MV-4-11 (cell line): ENCODE measurements at places on chromosomes 12 and 14.

DNA sequence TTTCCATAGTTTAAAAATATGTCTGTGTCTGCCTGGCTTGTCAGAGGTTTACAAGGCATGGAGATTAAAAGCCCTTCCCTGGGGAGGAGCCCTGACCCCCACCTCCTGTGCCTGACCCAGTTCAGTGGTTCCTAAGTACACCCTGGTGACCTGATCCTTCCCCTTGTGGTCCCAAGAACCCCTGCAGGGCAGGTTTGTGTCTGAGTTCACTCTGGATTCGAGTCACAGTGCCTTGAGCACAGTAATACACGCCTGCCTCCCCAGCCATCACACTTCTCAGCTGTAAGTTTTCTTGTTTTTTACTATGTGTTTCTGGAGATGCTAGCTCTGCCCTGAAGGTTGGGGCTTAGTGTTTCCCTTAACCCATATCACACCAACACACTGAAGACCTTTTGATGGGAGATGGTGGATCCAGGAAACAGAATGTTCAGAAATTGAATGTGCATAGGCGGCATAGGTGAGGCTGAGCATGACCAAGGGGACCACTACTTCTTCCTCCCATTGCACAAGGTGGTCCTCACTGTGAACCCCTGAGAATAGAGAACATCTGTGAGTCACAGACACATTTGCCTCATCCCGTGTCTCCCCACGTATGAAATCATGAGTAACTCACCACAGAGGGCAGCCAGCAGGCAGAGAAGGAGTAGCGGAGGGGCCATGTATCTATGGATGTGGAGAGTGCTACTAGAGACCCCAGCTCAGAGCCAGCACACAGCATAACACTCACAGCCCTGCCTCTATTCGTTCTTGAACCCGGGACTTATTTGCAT is 962.9 kb downstream of the TMEM121 start:
- DNase-seq, result no peak

DNA sequence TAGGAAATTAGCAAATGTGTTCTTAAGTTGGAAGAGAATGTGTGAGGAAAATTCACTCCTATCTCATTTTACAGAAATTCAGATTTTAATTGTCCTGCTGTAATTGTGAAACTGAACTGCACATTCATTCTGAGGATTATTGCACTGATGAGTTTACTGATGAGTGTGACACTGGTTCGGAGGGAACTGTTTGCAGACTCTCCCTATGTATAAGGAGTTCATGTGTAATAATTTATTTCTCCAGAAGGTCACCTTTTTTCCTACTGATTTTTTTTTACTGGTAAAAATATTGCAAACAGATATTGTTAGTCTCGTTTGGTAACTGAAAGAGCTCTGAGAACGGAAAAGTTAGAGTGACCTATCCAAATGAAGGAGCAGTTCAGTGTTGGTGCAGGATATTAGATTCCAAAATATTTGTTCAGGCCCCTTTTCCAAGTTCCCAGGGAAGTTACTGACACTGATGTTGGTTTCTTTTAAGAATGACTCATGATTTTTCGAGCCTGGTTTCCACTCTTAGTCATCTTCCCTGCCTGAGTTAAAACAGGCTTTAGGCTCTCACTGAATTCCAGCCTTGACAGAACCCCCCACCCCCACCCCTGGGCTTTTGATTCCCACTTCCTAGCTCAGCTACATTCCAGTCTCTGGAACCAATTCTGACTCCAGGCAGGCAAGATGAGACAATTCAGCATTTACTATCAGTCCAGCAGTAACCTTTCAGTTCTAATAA is 18.4 kb downstream of the ANO6 start:
- peak; percentile 43 for DNase-seq

GRCh38 chr12:130457215-130457614 is 119.5 kb downstream of the PIWIL1 start:
- no peak for DNase-seq

GRCh38 chr14:59464486-59465315 is 479 bp downstream of the GPR135 start:
- DNase-seq, result no peak

DNA sequence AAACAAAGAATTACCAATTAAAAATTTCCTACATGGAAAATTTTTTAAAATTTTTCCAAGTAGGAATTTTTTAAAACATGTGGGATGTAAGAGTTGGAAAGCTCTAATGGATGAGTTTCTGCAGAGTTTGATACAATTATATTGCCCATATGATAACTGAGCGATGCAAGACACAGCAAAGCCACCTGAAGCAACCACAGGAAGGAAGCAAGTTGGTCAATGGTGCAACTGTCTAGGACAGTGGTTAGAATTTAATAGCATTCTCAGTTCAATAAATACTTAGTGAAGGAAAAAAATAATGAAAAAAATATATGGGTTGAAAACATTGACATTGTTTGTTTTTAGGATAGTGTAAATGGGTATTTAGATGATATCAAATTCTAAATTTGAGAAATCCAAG is 178.6 kb upstream of the GARIN2 start:
- peak; percentile 49 for DNase-seq
